Suppressor macrophage treated with lipopolysaccharide for 1 hour (primary cell): ENCODE measurements at places on chromosomes 13 and 19.

DNA sequence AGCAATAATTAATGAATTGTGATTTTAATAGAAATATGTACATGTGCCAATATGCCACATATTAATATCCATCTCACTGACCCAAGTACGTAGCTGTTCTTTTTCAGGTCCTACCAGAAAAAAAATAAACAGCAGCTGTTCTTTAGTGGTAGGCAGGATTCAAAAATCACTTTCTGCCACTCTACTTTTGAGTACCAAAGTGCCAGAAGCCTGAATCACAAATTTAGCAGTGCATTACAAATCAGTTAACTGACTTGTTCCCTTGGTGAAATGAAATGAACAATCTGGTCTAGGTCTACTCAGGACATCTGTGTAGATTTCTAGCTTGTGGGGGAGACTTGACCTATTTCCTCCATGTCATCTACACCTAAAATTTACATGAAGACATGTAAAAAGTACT lies 775.5 kb upstream of the GPC6 start:
- DNase-seq = no peak

DNA sequence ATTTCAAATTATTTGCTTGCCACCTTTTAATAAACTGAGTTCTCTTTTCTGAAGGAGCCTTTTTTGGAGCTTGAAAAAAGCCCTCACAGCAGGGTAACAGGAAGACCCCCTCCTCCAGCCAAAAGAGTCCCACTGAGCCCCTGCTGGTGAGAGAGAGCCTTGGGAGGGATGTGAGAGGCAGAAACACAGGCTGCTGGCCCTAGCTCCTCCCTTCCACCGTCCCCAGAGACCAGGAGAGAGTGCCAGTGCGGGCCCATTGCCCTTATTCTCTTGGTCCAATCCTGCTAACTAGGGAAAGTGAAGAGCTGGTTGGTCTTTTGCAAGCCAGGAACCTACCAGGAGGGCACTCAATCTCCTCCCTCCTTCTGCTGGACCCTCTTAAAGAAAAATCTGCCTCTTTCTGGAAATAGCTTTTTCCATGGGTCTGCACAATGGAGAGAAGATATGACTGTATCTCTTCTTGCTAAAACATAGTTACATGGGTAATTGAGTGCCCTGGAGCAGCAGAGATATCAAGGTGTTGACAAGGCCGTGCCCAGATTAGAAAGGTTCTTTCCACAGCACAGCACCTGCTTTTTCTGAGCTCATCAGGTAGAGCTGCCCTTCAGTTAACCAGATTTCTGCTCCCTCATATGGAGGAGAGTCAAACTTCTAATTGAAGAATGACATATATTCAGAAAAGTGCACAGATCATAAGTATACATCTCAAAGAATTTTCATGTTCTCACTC lies 113.9 kb downstream of the LRCH1 start:
- DNase-seq = no peak

DNA sequence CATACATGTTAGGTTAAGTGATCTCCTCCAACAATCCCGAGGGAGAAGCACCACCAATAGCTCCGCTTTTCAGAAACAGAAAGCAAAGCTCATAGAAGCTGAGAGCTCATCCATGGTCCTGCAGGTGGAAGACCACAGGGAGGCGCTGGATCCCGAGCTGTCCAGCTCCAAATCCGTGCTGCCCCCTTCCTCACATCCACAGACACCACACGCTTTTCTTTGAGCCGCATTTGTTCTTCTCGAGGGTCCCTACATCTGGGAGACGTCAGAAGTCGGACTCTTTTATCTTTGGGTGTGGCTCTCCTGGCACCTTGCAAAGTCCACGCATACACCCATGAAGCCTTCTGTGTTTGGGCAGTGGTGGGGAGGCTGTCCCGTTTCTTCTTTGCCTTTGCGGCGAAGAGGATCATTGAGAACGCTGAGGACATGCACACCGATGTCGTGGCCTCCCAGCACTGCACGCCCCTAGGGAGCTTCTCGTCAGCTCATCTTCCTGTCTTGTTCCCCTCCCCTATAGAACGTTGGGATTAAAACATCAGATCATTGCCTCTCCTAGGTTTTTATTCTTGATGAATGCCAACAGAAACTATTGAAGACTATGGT lies 184.8 kb downstream of the TEX29 start:
- peak; percentile 2 for DNase-seq

GRCh38 chr13:19860884-19861655 lies 2.4 kb downstream of the ZMYM5 start:
- DNase-seq = peak; percentile 17

GRCh38 chr19:31459430-31459829 lies 110.2 kb upstream of the TSHZ3 start:
- DNase-seq = no peak

DNA sequence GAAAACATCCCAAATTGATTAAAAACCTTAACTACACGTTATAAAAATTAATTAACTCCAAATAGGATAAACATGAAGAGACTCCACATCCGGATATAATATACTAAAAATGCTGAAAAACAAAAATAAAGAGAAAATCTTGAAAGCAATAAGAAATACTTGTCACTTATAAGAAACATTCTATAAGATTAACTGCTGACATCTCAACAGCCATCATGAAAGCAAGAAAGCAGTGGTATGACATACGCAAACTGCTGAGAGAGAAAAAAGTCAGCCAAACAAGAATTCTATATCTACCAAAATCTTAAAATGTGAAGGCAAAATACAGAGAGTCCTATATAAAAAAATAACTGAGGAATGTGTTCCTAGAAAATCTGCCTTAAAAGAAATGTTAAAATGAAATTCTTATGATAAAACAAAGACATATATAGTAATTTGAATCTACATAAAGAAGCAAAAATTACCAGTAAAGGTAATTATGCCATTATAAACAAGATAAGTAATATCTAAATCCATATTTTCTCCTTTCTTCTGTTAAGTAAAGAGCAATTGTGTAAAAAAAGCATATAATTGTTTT lies 1851.1 kb downstream of the PCDH9 start:
- no peak for DNase-seq

DNA sequence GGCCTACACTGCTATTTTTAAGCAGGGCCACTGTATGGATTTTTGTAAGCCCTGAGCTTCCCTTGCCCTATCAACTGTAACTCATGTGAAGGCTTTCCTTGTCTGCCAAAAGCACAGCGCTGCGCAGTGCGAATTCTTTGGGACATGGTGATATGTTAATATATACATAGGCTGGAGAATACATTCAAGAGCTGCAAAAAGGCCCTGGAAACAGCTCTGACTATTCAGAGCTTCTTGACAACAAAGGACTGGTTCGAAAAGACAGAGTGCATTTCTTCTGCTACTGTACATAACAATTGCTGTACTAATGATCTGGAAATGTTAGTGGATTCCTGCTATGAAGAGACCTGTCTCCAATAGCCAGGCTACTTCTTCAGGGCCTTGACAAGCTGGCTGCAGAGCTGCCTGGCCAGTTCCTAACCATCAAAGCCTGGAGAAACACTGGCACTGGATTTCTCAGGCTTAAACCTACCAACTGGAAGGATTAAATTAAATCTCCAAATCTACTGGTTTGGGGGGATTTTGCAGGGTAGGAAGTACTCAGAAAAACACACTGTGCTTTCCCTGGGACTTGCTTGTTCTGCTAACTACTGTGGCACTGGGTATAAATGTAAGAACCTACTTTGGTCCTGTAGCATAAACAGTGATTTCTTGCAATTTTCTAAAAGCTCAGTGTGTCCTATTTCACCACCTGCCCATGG lies 246.9 kb downstream of the DNAJC15 start:
- no peak for DNase-seq

DNA sequence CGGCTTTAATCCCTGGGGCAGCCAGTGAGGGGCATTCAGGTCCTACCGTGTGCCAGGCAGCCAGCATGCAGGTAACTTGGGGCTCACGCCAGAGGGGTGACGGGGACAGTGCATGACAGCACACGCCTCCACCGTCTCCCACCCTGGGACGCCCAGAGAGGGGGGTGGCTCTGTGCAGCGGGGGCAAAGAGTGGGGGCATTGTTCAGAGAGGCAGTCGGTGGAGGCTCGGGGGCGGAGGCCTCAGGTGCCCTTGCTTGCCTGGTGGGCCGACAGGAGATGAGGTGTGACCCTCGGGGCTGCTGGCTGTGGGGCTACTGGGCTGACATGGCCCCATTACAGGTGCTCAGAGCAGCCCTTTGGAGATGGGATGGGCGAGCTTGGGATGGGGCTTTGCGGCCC lies 18.4 kb downstream of the PLIN4 start:
- no peak for DNase-seq

DNA sequence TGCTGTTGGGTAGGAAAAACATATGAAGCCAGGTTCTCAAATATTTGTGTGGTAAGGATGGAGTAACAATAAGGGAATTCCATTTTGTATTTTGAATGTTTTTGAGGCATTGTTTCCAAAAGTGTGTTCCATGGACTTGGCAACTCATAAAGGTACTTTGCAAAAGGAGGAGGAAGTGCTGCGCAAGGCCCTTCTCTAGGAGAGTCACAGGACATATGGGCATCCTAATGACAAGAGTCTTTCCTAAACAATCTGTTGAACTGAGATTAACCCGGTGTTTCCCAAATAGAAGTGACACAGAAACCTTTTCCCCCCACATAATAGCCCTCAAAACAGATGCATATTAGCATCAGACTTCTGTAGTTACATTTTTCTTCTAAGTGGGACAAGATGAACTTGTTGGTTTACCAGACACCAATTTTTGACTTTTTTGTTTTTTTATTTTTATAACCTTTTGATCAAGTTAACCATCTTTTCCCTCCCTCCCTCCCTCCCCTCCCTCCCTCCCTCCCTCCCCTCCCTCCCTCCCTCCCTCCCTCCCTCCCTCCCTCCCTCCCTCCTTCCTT lies 209.3 kb downstream of the PCCA start:
- DNase-seq = no peak

DNA sequence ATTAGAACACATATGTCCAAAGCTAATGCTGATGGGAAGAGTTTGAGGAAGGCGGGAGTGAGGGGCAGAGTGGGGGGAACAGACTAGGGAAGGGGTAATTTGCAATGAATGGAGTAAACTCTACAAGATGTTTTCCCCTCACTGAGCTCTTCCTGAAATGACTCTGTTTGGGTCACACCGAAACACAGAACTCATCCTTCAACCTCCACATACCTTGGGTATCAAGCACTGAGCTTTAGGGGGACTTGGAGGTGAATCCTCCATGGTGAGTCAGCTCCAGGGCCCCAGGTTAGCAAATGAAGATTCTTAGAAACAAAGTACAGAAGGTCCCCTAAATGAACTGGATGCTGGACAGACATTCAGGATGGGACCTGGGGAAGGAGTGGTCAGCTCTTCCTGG lies 1.3 kb upstream of the SIGLEC10 start:
- no peak for DNase-seq

DNA sequence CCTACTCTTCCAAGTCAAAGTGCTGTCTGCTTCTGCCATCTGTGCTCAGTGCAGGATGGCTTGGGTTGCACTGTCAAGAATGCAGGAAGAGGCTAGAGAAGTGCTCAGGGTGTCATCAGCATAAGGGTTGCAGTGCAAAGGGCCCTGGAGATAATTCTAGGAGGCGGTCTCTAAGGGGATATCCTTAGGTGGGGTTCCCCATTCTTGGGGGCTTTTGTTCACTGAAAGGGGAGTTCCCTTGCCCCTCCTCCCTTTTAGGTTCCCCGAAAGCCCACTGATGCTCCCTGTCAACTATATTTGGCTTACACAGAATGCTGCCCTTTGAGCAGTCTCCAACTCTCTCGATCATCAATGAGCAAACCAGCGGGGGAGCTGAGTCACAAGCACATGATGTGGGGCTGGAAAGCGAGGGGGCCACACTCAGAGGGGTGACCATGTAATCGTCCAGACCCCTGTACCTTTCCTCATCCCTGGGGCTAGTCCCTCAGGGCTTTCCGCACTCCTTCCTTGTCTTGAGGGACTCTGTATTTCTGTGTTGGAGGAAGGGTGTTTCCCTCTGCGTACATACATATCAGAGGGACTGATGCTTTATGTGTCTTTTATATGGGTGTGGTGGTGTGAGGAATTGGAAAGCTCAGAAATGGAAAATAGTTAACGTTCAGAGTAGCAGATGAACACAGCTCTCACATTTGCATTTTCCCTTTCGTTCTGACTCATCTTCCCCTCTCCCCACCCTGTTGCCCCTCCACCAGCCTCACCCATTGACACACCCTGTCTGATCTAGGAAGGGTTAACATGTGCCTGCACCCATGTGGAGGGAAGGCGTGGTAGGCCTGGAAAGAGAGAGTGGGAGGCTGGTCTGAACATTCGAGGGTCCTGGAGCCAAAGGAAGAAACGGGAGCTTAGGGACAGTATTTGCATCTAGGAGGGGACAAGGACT lies 6.7 kb downstream of the ZBTB32 start:
- peak; percentile 63 for DNase-seq

DNA sequence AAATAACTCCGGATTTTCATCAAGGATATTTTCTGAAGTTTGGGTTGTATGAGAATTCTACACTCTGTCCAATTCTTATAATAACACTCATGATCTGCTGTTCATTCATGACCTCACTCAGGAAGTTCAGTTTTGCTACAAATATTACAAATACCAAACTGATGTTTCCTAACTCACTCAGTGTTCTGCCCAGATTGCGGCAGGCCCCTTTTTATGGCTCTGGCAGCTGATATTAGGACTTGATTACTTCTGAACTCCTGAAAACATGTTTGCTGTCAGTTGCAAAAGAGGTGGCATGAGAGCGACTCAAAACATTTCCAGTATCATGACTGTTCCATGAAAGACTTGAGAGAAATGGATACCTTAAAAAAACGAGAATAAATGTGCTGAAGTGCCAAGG lies 188.0 kb downstream of the RGCC start:
- DNase-seq = peak; percentile 73

DNA sequence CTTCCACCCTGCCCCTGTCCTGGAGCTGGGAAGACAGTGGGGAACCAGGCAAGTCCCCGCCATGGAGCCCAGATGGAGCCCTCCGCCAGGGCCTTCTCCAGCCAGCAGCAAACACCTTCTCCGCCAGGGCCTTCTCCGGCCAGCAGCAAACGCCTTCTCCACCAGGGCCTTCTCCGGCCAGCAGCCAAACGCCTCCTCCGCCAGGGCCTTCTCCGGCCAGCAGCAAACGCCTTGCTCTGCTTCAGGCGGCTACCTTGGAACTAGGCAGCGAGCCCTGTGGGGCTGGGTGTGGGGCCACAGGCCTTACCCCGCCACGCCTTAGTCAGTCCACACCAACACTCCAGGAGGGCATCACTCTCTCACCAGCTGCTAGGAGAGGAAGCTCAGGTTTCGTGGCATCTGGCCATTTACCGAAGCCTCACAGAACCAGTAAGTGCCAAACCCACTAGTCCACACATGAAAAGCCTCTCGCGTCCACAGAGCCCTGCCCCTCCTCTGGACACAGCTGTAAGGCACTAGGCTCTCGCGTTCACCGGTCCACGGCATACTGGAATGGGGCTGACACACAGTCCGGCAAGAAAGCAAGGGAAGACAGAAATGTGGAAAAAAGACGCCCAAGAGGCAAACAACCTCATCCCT lies 41.0 kb downstream of the MLLT1 start:
- no peak for DNase-seq

- DNase-seq = peak; percentile 22
These were observed 18.4 kb downstream of the NFIX start for GRCh38 chr19:13013649-13014048.
